Brain (organoid and tissue), 16 donors: ENCODE measurements at places on chromosomes 1 and 21. TPM values are rescaled to one million over a fixed set of nuclear protein-coding genes. Genes with fewer than 3 reads are reported as not detected.

CYP4A11 gene
- polyA plus RNA-seq: 0.15 TPM

TIAM1 gene
- polyA plus RNA-seq: 47.1 TPM

ODF2L gene
- polyA plus RNA-seq: 5.1 TPM

B3GALT2 gene
- polyA plus RNA-seq: 2.3 TPM

STIL gene
- 6.6 TPM for polyA plus RNA-seq

PROK1 gene
- polyA plus RNA-seq: 1.1 TPM

MYBPH gene
- not detected for polyA plus RNA-seq

C1orf52 gene
- polyA plus RNA-seq: 18.8 TPM

ADGRB2 gene
- polyA plus RNA-seq: 67.9 TPM

TPTE gene
- polyA plus RNA-seq: not detected

RNF207 gene
- polyA plus RNA-seq: 0.41 TPM

TCHH gene
- 0.07 TPM for polyA plus RNA-seq

PPM1J gene
- 1.6 TPM for polyA plus RNA-seq

KCTD3 gene
- 31.8 TPM for polyA plus RNA-seq

ILDR2 gene
- polyA plus RNA-seq: 12.1 TPM

TNFRSF4 gene
- polyA plus RNA-seq: 1.2 TPM

CEP170 gene
- polyA plus RNA-seq: 61.5 TPM

NTMT2 gene
- 0.59 TPM for polyA plus RNA-seq

NGF gene
- 1.4 TPM for polyA plus RNA-seq

TINAGL1 gene
- 9.7 TPM for polyA plus RNA-seq

SAMD13 gene
- polyA plus RNA-seq: 0.49 TPM

ADAMTS1 gene
- 21.6 TPM for polyA plus RNA-seq

TNFRSF14 gene
- 12.1 TPM for polyA plus RNA-seq

CFAP45 gene
- polyA plus RNA-seq: 0.98 TPM

TMEM51 gene
- 8.8 TPM for polyA plus RNA-seq

CYP4X1 gene
- polyA plus RNA-seq: 1.6 TPM

TCHHL1 gene
- not detected for polyA plus RNA-seq

KPRP gene
- not detected for polyA plus RNA-seq

KMO gene
- not detected for polyA plus RNA-seq

PKLR gene
- polyA plus RNA-seq: 0.17 TPM

RC3H1 gene
- 2.0 TPM for polyA plus RNA-seq

LCE1A gene
- not detected for polyA plus RNA-seq

EDARADD gene
- polyA plus RNA-seq: 0.15 TPM

C1QB gene
- 106 TPM for polyA plus RNA-seq

OR2G6 gene
- polyA plus RNA-seq: not detected

MYCL gene
- 7.1 TPM for polyA plus RNA-seq

COL8A2 gene
- polyA plus RNA-seq: 1.8 TPM

RAVER2 gene
- polyA plus RNA-seq: 10.3 TPM

AADACL4 gene
- not detected for polyA plus RNA-seq

KHDC4 gene
- 24.1 TPM for polyA plus RNA-seq

PRKACB gene
- 25.4 TPM for polyA plus RNA-seq

KCND3 gene
- 13.4 TPM for polyA plus RNA-seq

IL19 gene
- not detected for polyA plus RNA-seq

LCE3D gene
- not detected for polyA plus RNA-seq

CNIH3 gene
- 4.0 TPM for polyA plus RNA-seq

DCDC2B gene
- polyA plus RNA-seq: not detected

DDAH1 gene
- 39.2 TPM for polyA plus RNA-seq

TMEM81 gene
- polyA plus RNA-seq: 5.9 TPM

FLG2 gene
- polyA plus RNA-seq: not detected

BARHL2 gene
- 1.3 TPM for polyA plus RNA-seq
